T-helper 17 cell (primary cell): ENCODE measurements at places on chromosomes 12 and 14. TPM values are rescaled to one million over a fixed set of nuclear protein-coding genes. Genes with fewer than 3 reads are reported as not detected.

SERPINA1 gene
- total RNA-seq = 3.5 TPM

CMA1 gene
- total RNA-seq = not detected

CLEC6A gene
- not detected for total RNA-seq

DPPA3 gene
- not detected for total RNA-seq

SLCO1B3 gene
- total RNA-seq = not detected

TMEM233 gene
- total RNA-seq = not detected

SYNE3 gene
- 64.8 TPM for total RNA-seq

GZMB gene
- 0.82 TPM for total RNA-seq

RIMBP2 gene
- total RNA-seq = not detected
